ENCODE measurements at places on chromosomes 12 and 14. TPM values are rescaled to one million over a fixed set of nuclear protein-coding genes. Genes with fewer than 3 reads are reported as not detected.

- no peak for DNase-seq
These were observed 36.3 kb downstream of the SLC17A8 start for GRCh38 chr12:100393200-100393599.

DNA sequence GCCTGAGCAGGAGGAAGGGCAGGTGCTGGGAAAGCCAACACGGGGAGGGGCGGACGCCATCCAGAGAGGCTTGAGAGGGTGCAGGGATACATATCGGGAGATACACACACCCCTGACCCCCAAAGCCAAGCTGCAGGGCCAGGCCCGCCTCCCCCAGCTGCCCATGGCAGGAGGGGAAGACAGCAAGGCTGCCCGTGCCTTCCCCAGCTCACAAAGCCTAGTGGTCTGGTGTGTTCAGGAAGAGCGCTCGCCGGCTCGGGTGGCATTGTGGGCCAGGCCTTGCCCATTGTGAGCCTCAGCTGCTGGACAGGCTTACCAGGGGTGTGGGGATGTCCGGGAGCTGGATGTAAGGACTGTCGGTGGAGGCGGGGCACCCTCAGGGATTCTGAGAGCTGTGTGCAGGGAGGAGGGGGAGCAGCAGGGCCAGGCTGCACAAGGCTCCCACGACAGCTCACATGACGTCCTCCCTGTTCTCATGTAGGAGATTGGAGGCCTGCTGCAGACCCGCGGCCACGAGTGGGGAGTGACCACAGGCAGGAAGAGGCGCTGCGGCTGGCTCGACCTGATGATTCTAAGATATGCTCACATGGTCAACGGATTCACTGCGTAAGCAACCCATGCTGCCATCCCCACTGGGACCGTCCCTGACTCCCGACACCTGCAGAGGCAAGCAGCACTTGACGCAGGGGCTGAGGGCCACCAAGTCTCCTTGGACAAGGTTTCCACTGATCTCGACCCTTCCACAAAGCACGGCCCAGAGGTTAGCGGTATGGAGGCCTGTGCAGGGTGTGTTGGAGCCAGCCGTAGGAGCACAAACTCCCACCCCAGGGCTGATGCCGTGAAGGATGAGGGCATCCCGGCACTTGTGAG lies 10.1 kb upstream of the SIVA1 start:
- DNase-seq: no peak

GRCh38 chr12:80400571-80400991 lies 43.5 kb upstream of the PTPRQ start:
- DNase-seq: no peak

DNA sequence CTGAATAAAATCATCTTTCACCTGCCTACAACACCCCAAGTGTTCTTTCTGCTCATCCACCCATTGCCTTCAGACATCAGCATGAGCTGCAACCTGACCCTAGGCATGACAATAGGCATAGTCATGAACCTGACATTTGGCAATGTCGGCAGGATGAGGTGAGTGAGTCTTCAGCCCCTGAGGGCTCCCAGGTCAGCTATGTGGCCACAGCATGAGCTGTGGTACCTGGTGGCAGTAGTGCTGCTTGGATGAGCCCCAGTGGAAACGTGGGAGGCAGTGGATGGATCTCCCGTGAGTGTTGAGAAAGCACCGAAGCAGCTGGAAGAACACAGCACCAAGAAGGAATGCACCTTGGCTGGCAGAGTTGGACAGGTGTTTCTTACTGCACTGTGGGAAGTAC lies 334.8 kb upstream of the FAR2 start:
- DNase-seq: no peak

- DNase-seq: no peak
These were observed 6.3 kb downstream of the TESC start for GRCh38 chr12:117092886-117093285.

DNA sequence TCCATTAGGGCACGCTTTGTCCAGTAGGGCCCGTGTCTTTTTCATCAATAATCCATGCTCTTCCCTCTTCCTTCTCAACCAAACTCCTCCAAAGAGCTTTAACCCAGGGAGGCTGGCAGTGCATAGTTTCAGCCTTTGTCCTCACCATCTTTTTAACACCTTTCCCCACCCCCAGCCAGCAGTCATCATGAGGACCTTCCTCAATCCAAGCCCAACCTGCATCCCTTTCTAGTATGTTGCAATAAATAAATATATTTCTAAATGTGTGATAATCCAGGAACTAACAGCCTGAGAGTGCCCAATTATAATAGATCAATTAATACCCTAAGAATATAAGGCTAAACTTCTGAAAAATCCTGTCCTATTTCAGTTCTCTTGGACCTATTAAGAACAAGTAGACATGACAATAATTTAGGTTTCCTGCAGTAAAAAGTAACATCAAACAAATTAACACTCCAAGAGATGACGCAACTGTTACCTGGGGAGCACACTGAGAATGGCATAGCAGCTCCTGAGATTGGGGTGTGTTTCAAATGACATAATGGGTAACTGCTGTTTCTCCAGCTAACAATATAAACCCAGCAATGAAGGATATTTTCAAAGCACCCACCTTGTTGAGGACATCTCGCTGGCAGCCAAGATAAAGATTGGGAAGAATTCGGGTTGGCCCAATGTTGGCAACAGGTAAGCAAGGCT lies 62.6 kb downstream of the DUSP16 start:
- DNase-seq: no peak

DNA sequence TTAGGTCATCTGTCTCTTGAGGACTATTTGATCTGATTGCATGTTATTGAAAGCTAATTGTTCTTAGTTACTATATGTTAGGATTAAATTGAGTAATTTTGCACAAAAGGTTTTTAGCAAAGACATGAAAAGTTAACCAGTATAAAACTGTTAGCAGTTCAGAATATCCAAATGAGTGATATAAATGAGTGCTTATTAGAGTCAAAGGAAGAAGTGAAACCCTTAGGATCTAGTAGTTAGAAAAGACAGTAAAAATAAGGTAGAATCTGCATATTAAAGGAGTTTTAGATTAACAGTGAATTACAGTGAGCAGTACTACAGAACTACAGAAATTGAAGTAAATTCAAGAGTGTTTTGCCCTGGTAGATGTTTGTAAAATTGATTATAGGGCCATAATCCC lies 12.4 kb downstream of the RAP1B start:
- no peak for DNase-seq

- DNase-seq: no peak
These were observed 158.0 kb downstream of the SLC5A8 start for GRCh38 chr12:101051901-101052550.

DNA sequence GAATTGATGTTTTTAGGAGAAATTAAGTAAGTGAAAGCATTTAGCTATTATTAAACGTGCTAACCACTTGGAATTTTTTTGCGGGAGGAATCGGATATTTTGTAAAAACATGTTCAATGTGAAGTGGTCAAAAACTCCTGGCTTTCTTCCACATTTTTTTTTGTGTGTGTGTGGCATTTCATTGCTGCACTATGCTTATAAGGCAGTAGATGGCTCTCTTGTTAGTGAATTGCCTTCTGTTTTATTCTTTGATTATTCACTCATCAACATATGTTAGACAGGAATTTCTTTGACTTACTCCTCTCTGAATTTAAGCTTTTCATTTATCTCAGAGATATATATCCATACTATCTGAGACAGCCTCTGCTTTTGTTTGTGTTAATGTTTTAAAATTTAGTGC lies 71.3 kb downstream of the DERA start:
- DNase-seq: no peak

- DNase-seq: no peak
These were observed 24.3 kb upstream of the OR6J1 start for GRCh38 chr14:22668417-22668816.

GRCh38 chr14:28254768-28255167 lies 511.8 kb upstream of the FOXG1 start:
- no peak for DNase-seq

GRCh38 chr14:32932914-32933628 lies 5.6 kb upstream of the NPAS3 start:
- no peak for DNase-seq

DNA sequence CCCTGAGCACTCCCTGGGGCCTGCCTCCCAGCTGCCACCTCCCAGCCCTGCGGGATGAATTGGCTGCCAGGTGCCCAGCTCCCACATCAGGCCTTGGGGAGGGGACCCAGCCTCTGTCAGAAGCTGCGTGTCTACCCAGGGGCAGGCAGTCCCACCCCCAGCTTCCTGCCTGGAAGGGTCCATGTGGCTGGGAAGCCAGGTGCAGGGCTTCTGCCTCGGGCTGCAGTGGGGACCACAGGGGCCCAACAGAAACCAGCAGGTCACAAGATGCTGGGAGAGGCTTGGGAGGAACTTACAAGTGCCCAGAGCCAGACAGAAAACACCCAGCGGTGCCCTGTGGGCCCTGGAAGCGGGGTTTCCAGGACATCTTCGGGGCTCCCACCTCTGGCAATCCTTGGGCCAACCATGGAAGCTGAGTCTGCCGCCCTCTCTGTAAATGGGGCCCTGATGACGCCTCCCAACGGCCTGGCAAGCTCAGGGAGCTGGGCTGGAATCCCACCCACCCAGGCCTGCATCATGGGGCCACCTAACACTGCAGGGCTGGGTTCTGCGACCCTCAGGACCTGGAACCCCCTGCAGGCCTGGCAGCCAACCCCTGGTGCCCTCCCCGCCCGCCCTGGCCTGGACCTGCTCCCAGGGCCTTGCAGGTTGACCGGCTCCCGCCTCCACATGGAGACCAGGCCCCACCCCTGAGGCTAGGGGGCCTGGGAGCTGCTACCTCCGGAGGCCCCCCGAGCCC lies 36.6 kb downstream of the CCNK start:
- no peak for DNase-seq

DNA sequence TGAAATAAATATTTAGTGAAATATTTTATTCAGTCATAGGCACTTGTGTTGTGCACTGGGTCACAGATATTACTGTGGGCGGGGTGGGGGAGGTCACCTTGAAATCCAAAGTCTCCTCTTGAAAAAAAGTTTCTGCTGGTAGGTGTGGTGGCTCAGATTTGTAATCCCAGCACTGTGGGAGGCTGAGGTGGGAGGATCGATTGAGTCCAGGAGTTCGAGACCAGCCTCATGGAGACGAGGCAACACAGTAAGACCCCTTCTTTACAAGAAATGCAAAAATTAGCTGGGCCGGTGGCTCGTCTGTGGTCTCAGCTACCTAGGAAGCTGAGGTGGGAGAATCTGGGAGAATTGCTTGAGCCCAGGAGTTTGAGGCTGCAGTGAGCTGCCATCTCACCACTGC lies 913 bp upstream of the C2CD5 start:
- DNase-seq: no peak

DNA sequence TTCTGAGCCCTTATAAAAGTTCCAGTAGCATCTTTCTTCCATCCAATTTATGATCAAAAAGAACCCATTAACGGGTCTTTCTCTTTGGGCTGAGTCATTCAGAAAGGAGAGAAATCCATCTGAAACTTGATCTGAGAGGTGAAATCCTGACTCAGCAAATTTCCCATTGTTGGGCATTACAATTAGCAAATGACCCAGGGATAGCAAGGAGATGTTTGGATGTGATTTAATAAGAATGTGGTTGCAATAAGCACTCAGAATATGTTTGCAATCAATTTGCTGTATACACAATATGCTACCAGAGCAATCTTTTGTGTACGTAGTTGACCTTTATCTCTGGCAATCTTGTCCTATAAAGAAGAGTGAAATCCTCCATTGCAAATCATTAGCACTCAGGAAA lies 122.7 kb downstream of the CCDC60 start:
- no peak for DNase-seq

DNA sequence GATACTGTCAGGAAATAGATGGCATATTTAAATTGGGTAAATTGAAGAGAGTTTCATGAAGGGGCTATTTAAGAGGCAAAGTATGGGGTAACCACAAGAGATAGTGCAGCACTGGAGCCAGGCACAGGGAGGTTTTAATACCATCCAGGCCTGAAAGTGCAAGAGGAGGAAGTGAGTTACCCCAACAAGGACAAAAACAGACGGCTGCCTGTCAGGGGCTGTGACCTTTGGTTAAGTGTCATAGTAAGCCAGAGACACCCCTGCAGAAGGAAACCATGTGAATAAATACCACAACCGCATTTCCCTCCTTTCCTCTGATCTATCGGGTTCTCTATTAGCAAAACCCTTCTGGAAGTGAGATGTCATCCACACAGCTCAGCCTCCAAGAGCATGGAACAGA lies 122.0 kb upstream of the DHRS4 start:
- DNase-seq: no peak

GRCh38 chr12:96211988-96212387 lies 17.8 kb downstream of the ELK3 start:
- DNase-seq: no peak

GRCh38 chr14:99955826-99956455 lies 109.3 kb upstream of the EVL start:
- DNase-seq: no peak

DNA sequence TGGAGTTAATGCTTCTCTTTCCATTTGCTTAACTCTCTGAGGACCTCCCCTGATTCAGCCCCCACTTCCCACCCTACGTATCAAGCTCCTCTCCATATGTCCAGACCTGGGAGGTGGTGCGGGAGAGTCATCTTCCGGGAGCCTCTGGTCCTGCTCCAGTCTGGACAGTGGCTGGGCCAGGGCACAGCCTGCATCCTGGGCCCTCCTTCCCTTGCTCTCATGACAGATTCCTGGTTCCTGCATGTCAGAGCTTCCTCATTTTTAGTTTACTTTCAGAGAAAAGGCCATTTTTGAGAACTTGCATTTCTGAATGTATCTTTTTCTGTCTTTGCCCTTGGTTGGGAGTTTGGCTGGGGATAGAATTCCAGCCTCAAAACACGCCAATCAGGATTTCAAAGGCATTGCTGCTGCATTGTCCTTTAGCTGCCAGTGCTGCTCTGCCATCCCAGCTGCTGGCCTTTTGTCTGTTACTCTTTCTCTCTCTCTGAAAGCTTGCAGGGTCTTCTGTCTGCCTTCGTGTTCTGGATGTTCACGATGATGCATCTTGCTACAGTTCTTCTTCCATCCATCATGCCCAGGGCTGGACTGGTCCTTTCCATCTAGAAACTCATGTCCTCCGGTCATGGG lies 54.7 kb downstream of the SLC6A12 start:
- no peak for DNase-seq

GRCh38 chr12:74499192-74499591 lies 38.4 kb upstream of the ATXN7L3B start:
- DNase-seq: no peak

GRCh38 chr14:102262929-102263462 lies 42.0 kb downstream of the MOK start:
- no peak for DNase-seq

DNA sequence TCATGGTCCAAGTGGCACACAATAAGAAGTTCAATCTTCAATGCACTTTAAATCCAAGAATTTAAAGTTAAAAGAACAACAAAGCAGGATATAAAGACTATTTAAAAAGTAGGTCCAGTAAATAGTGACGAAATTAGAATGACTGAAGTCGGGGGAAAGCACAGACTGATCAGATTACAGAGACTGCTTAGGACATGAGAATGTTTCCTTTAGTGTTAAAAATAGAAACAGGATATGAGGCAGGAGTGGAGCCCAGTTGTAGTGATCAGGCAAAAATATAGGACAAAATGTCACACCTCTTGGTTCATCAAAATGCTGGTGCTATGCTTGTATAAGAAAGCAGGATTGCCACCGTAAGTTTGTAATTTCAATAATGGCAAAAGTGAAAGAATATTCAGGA lies 52.2 kb upstream of the CD163 start:
- DNase-seq: no peak

SLCO1B1 gene
- total RNA-seq: not detected

GPD1 gene
- total RNA-seq: 0.88 TPM

CABP1 gene
- not detected for total RNA-seq

MYF6 gene
- not detected for total RNA-seq

GPR65 gene
- total RNA-seq: 8.0 TPM

SLC7A8 gene
- not detected for total RNA-seq

GARIN6 gene
- total RNA-seq: not detected

HIP1R gene
- 26.6 TPM for total RNA-seq

ABCC9 gene
- total RNA-seq: not detected
